ENCODE measurements at places on chromosomes 1 and 21. TPM values are rescaled to one million over a fixed set of nuclear protein-coding genes. Genes with fewer than 3 reads are reported as not detected.

The IL12RB2 gene
- total RNA-seq = 1.3 TPM

- no peak for DNase-seq
Measured at GRCh38 chr1:3717041-3717714, 35.1 kb upstream of the CCDC27 start.

GRCh38 chr1:64043288-64043687 lies 160.1 kb upstream of the UBE2U start:
- no peak for DNase-seq

GRCh38 chr21:25649146-25649545 lies 10.1 kb downstream of the JAM2 start:
- no peak for DNase-seq

DNA sequence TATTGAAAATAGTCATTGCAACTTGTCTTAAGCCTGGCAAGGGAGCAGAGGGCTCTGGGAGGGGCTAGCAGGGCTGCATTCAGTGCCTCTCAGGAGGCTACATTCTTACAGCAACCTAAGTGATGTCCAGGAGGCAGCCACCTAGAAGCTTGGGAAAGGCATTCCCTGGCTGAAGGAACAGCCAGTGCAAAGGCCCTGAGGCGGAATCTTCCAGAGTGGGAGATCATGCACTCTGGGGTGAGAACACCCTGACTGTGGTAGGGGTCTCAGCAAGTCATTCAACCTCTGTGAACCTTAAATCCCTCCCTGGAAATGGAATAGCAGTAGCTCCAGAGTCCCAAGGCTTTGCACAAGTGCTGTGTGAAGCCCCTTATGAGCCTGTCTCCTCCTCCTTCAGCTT lies 84.1 kb downstream of the TAS1R2 start:
- no peak for DNase-seq

GRCh38 chr1:203506858-203507626 lies 13.1 kb downstream of the OPTC start:
- DNase-seq = no peak

DNA sequence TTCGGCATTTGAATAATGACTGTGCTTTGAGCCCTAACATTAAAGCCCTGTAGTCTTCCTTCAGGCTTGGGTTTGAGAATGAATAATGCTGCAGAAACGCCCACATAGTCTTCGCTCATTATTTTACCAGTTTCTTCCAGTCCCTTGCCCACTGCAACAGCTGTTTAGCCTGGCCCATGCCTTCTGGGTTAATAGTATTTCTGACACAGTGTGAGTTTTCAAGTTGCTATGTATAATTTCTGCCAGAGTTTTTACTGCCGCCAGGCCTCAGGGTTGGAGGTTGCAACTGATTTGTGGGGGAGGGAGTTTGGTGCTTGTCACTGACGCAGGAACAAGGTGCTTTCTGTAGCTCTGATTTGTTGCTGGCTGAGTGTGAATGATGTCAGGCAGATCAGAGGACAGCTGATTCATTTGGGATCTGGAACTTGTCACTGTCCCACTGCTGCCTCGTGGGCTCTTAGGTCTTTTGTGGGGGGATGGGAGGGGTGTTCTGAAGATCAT lies 109.8 kb downstream of the MAST2 start:
- no peak for DNase-seq

Measured in esophagus muscularis mucosa (tissue), 4 donors.